ENCODE measurements at places on chromosomes 6 and 20. TPM values are rescaled to one million over a fixed set of nuclear protein-coding genes. Genes with fewer than 3 reads are reported as not detected.

The BIRC7 gene
- total RNA-seq = not detected

The ZFP64 gene
- total RNA-seq = 22.9 TPM

The TGM2 gene
- total RNA-seq = 60.4 TPM

The SNPH gene
- total RNA-seq = 6.4 TPM

The GHRH gene
- total RNA-seq = not detected

The HFE gene
- total RNA-seq = 15.4 TPM

The KIAA0408 gene
- 2.0 TPM for total RNA-seq

Data from articular chondrocyte of knee joint (primary cell).